ENCODE measurements at places on chromosomes 3 and 15. TPM values are rescaled to one million over a fixed set of nuclear protein-coding genes. Genes with fewer than 3 reads are reported as not detected.

GRCh38 chr15:61556037-61556648, 327.0 kb upstream of the RORA start:
- no peaks in the 10 kb centered on the region for H3K36me3 ChIP-seq
- no peak for DNase-seq
- H3K4me1 ChIP-seq = no peaks in the 10 kb centered on the region
- peaks cover 27% of the 10 kb centered on the region for H3K27me3 ChIP-seq

DNA sequence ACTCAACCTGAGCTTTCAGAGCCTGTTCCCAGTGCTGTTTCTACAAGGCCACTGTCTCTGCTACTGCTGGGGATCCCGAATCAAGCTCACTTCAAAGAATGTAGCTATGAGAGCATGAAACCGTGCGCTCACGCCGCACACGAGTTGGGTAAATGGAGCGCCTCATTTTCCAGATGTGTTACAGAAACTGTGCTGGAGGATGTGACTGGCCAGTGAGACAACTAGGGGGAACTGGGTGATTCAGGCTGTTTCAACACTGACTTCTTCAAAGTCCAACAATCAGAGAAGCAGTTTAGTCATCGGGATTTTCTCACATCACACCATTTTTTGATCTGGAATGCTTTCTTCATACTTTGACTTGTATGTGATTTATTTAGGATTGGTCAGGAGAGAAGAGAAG, 3.5 kb downstream of the ZNF710 start:
- H3K27ac ChIP-seq = peak overlapping the region; percentile 39
- DNase-seq = no peak
- H3K4me1 ChIP-seq = peaks cover 64% of the 10 kb centered on the region
- H3K36me3 ChIP-seq = peaks cover 6% of the 10 kb centered on the region
- peak overlapping the region; percentile 93 for H3K4me3 ChIP-seq

DNA sequence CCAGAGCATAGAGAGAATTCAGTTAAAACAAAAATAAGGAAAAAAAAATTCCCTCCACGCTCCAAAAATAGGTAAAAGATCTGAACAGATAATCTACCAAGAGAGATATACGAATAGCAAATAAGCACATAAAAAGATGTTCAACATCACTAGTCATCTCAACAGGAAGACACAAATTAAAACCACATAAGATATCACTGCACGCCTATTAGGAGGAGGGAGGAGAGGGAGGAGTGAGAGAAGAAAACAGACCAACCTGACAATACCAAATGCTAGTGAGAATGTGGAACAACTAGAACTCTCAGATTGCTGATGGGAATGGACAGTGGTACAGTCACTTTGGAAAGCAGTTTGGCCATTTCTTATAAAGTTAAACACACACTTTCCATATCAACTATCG, 212.5 kb downstream of the FMN1 start:
- DNase-seq = no peak
- H3K36me3 ChIP-seq = no peaks in the 10 kb centered on the region
- no peaks in the 10 kb centered on the region for H3K27me3 ChIP-seq
- H3K4me3 ChIP-seq = no peak overlapping the region
- no peaks in the 10 kb centered on the region for H3K4me1 ChIP-seq
- H3K27ac ChIP-seq = no peak overlapping the region

GRCh38 chr3:118369892-118370491, 664.7 kb downstream of the IGSF11 start:
- no peak overlapping the region for H3K4me3 ChIP-seq
- H3K4me1 ChIP-seq = no peaks in the 10 kb centered on the region
- no peak for DNase-seq
- no peaks in the 10 kb centered on the region for H3K27me3 ChIP-seq

DNA sequence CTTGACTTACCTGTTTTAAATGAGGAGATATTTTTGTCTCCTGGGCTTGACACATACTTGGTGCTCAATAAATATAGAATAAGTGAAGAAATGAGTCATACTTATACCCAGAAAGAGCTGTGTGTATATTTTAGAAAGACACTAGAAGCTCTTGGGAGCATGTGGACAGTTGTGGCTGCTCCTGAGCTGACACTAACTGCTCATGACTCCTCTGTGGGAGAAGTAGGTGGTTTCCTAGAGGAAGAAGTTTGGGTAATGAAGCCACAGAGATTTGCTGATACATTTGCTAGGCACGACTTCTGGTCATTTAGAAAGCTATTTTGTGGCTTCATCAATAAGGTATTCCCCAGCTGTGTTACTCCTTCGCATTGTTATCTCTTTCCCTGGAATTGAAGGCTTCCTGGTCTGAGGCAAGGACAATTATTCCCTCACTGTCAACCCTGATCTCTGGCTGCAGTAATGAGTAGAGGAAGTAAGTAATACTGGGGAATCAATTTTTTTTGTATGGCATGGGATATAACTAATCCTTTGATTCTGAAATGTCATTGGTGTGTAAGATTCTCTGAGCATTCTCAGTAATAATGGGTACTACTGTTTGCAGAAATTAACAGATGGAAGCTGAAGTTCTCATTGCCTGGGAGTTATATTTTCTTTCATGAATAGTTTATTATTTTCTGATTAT, 79.6 kb upstream of the DCBLD2 start:
- H3K4me3 ChIP-seq = no peak overlapping the region
- DNase-seq = no peak
- peaks cover 56% of the 10 kb centered on the region for H3K4me1 ChIP-seq
- H3K27ac ChIP-seq = no peak overlapping the region
- no peaks in the 10 kb centered on the region for H3K27me3 ChIP-seq

GRCh38 chr3:58497097-58497496, 5.2 kb downstream of the KCTD6 start:
- H3K4me3 ChIP-seq = peak overlapping the region; percentile 0
- H3K27ac ChIP-seq = peak overlapping the region; percentile 9
- DNase-seq = no peak
- H3K4me1 ChIP-seq = peaks cover 58% of the 10 kb centered on the region
- H3K36me3 ChIP-seq = peaks cover 9% of the 10 kb centered on the region
- H3K27me3 ChIP-seq = no peaks in the 10 kb centered on the region

DNA sequence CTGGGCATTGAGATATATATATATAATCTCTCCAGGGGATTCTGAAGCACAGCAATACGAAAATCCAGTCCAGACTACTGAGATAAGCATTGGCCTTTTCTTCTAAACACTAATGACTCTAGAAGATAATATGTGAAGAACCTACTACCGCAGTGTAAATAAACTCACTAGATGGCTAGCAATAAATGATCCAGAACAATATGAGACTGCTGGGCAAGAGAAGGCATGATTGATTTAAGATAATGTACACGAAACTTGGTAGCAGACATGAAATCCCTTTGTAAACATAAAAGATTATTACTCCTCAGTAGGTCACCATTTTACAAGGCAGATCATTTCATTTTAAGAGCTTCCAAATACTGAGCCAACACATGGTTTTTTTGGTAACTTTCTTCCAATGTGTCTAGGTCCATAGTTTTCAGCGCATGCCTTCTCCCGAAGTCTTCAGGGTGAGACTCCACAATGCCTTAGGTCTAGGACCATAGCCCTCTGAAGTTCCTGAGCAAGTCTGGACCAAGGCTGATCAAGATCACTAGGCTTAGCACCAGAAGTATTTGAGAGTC, 193.2 kb downstream of the LRRN1 start:
- DNase-seq = no peak
- no peak overlapping the region for H3K4me3 ChIP-seq
- peaks cover 6% of the 10 kb centered on the region for H3K36me3 ChIP-seq
- no peak overlapping the region for H3K27ac ChIP-seq
- no peaks in the 10 kb centered on the region for H3K4me1 ChIP-seq

GRCh38 chr15:81492969-81493645, 119.1 kb upstream of the TMC3 start:
- no peaks in the 10 kb centered on the region for H3K36me3 ChIP-seq
- no peak overlapping the region for H3K4me3 ChIP-seq
- no peaks in the 10 kb centered on the region for H3K27me3 ChIP-seq
- no peak for DNase-seq
- H3K4me1 ChIP-seq = no peaks in the 10 kb centered on the region

- no peaks in the 10 kb centered on the region for H3K27me3 ChIP-seq
- DNase-seq = no peak
- H3K36me3 ChIP-seq = no peaks in the 10 kb centered on the region
- no peaks in the 10 kb centered on the region for H3K4me1 ChIP-seq
- peak overlapping the region; percentile 52 for H3K4me3 ChIP-seq
- no peak overlapping the region for H3K27ac ChIP-seq
Measured at GRCh38 chr3:128655531-128655930, 4.9 kb upstream of the RPN1 start.

DNA sequence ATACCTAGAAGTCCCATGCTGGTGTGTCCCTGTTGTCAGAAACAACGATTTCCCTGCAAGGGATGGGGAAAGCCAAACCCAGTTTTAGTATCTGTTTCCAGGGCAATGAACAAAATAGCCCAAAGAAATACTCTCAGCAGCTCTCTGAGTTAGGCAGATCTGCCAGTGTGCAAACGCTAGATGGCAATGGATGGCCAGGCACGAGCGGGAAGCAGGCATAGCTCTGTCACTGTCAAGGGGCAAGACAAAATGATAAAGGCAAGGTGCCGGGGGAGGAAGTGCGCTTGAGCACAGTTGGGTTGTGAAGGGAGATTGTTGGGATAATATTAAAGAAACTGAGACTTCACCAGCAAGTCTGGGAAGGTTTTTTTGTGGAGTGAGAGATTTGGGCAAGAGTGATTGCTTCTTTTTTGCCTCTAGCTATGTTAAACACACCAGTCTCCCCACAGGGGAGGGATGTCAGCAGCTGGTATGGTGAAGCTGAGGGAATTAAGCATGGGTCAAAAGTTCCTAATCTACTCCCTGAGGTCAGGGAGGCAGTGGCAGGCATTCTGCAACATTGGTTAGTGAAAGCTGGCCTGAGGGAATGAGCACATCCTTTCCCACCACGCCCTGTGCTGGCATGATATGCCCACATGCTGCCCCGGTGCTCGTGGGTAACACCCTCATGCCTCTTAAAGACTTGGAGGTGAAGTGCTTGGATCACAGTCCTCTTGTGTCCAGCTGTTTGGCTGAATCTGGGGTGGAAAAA, 117.5 kb downstream of the PDCD6IP start:
- H3K36me3 ChIP-seq = no peaks in the 10 kb centered on the region
- H3K27ac ChIP-seq = no peak overlapping the region
- H3K4me1 ChIP-seq = peaks cover 22% of the 10 kb centered on the region
- no peaks in the 10 kb centered on the region for H3K27me3 ChIP-seq
- H3K4me3 ChIP-seq = no peak overlapping the region
- no peak for DNase-seq

DNA sequence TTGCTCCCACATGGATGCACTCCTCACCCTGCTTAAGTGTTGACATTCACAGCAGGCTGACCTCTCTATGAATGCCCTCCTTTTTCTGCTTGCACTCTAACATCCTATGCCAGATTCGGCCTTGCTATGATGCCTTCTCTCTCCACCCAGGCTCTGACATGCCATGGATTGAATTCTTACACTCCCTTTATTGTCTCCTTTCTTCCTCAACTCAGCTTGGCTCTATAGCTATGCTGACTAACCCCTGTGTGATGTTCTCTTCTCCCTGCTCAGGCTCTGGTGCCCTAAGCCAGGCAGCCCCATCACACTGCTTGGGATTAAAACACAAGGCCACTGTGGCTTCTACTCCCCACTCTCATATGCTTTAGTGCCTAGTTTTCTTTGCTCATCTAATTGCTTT, 563.7 kb downstream of the NSUN3 start:
- H3K4me3 ChIP-seq = peak overlapping the region; percentile 4
- no peaks in the 10 kb centered on the region for H3K36me3 ChIP-seq
- peaks cover 23% of the 10 kb centered on the region for H3K4me1 ChIP-seq
- peak overlapping the region; percentile 30 for H3K27ac ChIP-seq

DNA sequence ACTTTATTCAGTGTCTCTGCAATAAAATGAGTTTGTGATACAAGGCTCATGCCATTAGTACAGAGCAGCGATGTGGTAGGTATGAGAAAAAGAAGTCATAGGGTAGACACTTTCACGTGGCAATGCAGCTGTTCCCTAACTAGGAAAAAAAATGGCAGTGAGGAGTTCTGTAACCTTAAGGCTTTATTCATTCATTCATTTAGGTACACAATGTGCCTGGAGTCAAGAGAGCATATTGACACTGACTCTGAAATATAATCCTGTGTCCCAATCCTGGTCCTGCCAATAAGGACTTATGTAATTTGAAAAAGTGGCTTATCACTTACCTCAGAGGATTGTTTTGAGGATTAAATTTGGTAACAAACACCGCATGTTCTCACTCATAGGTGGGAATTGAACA, 173.0 kb upstream of the AZI2 start:
- no peak for DNase-seq
- no peaks in the 10 kb centered on the region for H3K4me1 ChIP-seq
- no peak overlapping the region for H3K4me3 ChIP-seq

GRCh38 chr3:33318710-33319380, 41.6 kb downstream of the FBXL2 start:
- peaks cover 12% of the 10 kb centered on the region for H3K4me1 ChIP-seq
- no peak overlapping the region for H3K27ac ChIP-seq
- DNase-seq = no peak
- H3K4me3 ChIP-seq = no peak overlapping the region
- H3K27me3 ChIP-seq = no peaks in the 10 kb centered on the region
- H3K36me3 ChIP-seq = peaks cover 12% of the 10 kb centered on the region

DNA sequence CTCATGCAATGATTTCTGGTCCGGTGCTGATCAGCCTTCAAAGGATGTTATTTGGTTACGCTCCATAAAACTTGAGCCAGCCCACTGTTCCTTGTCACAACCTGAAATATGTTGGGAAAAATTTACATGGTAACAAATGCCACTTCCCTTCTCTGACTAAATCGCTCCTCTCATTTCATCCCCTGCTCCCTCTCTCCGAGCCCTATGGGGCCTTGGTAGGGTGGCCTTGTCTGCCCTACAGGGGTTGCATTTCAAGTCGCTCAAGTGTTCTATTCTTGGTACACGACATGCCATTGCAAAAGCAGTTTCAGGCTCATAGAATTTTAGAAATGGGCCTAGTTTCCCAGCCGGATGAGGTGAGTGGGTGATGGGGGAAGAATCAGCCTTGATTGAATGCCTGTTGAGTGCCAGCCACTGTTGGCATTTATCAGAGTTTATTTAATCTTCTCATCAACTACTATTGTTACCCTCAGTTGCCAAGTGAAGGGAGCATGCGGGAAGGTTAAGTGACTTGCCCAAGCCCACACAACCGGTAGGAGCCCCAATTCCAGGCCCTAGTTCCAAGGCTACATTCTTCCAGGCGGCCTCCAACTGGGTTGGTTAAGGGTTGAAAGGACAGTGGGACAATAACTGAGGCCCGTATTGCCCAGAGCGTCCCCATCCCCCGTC, 961 bp upstream of the ABHD2 start:
- H3K27me3 ChIP-seq = no peaks in the 10 kb centered on the region
- peaks cover 41% of the 10 kb centered on the region for H3K4me1 ChIP-seq
- H3K4me3 ChIP-seq = no peak overlapping the region
- H3K36me3 ChIP-seq = no peaks in the 10 kb centered on the region

DNA sequence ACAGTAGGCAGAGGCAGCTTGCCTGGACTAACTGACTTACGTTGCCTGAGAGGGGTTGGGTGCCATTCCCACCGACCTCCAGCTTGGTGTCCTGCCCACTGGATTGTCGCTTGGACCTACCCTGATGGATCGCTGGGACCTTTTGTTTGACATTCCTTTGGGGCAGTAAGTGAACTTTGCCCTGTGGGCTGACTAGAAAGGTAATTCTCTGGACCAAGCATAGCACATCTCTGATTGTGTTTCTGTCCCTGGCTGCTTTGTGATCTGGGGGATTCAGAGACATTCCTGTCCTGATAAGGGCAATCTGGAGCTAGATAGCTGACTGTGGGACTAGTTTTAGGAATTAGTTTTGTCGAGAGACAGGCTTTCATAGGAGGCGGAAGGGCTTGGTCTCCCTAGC, 19.5 kb upstream of the IFT57 start:
- no peak overlapping the region for H3K4me3 ChIP-seq
- no peak for DNase-seq
- no peaks in the 10 kb centered on the region for H3K27me3 ChIP-seq
- H3K27ac ChIP-seq = no peak overlapping the region

- DNase-seq = no peak
- H3K27ac ChIP-seq = no peak overlapping the region
- peaks cover 2% of the 10 kb centered on the region for H3K36me3 ChIP-seq
- peaks cover 11% of the 10 kb centered on the region for H3K4me1 ChIP-seq
- H3K27me3 ChIP-seq = no peaks in the 10 kb centered on the region
Measured at GRCh38 chr3:56302417-56302816, 165.8 kb downstream of the ERC2 start.

Gene CYP8B1
- total RNA-seq = not detected
